Foreskin keratinocyte (primary cell): ENCODE measurements at places on chromosomes 5 and 9. TPM values are rescaled to one million over a fixed set of nuclear protein-coding genes. Genes with fewer than 3 reads are reported as not detected.

Gene FOXD1
- 35.0 and 37.7 TPM in 2 replicates for polyA plus RNA-seq

Gene ZBED3
- 0.48 and 0.65 TPM in 2 replicates for polyA plus RNA-seq

- peak; percentile 57 for DNase-seq
Measured at GRCh38 chr5:129046151-129046550, 48.4 kb upstream of the ISOC1 start.

Gene ADGRV1
- polyA plus RNA-seq = 0.02 TPM in 1 of 2 replicates, not detected in the other

Gene RNF183
- polyA plus RNA-seq = not detected in 2 replicates

Gene KCNV2
- polyA plus RNA-seq = not detected in 2 replicates

DNA sequence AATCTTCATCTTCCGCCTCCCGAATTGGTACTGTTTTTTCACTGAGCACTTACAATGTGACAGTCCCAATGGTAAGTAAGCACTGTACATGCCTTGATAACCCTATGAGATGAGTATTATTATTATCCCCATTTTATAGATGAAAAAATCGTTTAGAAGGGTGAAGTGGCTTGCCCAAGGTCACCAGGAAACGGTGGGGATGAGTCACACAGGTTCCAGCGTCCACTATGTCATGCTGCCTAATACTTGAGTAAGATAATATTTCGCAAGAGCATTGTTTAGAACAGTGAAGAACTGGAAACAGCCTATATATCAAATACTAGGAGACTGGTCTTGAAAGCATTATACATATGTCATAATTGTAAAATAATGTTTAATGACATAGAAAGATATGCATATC lies 12.9 kb downstream of the HAND1 start:
- peak; percentile 65 for DNase-seq

GRCh38 chr9:77764894-77765780 lies 117.0 kb upstream of the GNA14 start:
- peak; percentile 22 for DNase-seq

Gene ECSCR
- not detected in 2 replicates for polyA plus RNA-seq

DNA sequence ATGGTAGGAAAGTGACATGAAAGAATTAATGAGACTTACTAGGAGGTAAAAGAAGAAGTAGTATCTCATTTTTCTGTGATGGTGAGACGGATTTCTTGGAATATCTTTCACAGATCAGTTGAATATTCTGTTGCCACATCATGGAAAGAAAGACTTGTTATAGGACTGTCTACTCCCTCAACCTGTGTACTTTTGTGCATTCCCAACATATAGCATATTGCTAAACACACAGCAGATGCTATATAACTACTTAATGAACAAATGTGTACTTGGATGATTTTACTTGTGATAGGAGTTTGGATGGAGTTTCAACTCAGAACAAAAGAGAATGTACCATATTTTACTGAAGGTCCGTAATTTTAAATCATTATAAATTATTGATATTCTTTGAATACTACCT lies 128.5 kb downstream of the LURAP1L start:
- no peak for DNase-seq

DNA sequence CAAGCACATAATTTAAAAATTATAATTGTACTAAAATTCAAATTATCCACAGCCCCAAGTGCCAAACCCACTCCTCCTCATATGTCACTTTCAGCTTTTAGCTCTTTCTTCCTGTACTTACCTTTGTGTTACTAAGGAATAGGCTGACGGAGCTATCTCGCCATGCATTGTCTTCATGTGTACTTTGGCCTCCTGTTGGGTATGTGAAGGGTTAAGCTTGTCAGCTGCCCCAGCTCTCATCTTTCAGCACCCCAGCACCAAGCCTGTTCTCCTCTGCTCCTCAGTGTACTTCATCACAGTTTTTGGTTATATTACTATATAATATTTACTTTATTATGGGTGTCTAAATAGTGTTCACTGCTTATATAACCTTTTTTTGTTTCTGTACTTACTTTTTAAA lies 46.2 kb downstream of the OSTF1 start:
- DNase-seq = no peak

Gene PCDHA13
- 0.14 and 0.24 TPM in 2 replicates for polyA plus RNA-seq

DNA sequence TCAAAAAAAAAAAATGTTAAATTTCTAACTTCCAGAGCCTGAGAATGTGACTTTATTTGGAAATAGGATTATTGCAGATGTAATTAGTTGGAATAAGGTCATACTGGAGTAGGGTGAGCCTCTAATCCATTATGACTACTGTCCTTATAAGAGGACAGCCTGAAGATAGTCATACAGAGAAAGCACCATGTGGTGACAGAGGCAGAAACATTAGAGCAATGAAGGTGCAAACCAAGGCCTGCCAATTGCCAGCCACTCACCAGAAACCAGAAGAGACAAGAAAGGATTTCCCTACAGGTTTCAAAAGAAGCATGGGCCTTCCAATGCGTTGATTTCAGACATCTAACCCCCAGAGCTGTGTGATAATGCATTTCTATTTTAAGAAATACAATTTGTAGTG lies 659.2 kb upstream of the CHD1 start:
- no peak for DNase-seq

Gene FGFR4
- polyA plus RNA-seq = 4.6 and 6.4 TPM in 2 replicates

Gene CCDC192
- polyA plus RNA-seq = not detected in 2 replicates

- DNase-seq = no peak
Measured at GRCh38 chr5:162672061-162672460, 604.5 kb downstream of the GABRG2 start.

Gene CCL27
- polyA plus RNA-seq = 1.2 and 2.5 TPM in 2 replicates

- DNase-seq = no peak
Measured at GRCh38 chr5:145806923-145807322, 28.2 kb downstream of the PRELID2 start.

DNA sequence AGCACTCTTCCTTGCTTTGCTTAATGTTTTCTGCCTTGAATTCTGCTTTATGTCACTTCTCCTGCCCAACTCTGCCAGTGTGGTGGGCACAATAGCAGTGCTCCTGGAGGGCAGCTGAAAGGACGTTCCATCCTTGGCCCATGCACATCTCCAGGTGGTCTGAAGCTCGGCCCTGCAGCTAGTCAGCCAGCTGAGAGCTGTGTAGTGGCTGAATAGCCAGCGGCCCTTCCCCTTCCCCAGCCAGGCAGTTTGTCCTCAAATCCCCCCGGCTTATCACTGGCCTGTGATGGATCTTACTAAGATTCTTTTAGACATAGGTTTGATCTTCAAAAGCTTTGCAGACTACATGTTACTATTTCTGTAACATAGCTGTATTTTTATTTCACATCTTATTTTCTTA lies 42.7 kb upstream of the ANGPTL2 start:
- DNase-seq = no peak

- DNase-seq = no peak
Measured at GRCh38 chr5:141003031-141003430, 36.8 kb downstream of the PCDHAC2 start.

- no peak for DNase-seq
Measured at GRCh38 chr9:94478755-94479730, 75.8 kb upstream of the PCAT7 start.

Gene SH3RF2
- 22.9 and 23.9 TPM in 2 replicates for polyA plus RNA-seq

DNA sequence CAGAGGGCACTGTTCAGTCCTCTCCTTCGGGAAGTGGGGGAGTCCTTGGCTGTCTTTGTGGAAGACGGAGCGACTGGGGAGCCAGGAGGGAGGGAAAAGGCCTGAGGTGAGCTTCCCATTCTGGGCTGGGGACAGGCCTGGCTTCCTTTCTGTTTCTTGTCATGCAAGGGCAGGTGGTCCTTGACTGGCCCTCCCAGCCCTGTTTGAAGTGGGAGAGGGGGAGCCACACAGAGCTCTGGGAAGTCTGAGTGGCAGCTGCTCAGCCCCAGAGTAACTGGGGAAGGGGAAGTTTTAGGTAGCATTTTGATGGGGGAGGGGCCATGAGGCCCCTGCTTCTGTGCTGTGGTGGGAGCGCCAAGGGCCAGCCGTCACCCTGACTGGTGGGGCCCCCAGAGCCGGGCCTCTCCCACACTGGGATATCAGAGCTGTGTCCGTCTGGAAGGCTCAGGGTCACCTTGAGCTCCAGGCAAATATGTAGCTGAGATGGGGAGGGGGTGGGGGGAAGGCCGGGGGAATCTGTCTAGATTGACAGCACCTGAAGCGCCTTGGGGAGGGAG lies 6.5 kb downstream of the UNC5A start:
- no peak for DNase-seq

Gene SLC25A2
- not detected in 2 replicates for polyA plus RNA-seq

Gene GPR21
- not detected in 2 replicates for polyA plus RNA-seq

GRCh38 chr5:33921002-33921401 lies 15.2 kb upstream of the RXFP3 start:
- DNase-seq = no peak

GRCh38 chr9:126813072-126813471 lies 8.2 kb downstream of the ZBTB43 start:
- no peak for DNase-seq

DNA sequence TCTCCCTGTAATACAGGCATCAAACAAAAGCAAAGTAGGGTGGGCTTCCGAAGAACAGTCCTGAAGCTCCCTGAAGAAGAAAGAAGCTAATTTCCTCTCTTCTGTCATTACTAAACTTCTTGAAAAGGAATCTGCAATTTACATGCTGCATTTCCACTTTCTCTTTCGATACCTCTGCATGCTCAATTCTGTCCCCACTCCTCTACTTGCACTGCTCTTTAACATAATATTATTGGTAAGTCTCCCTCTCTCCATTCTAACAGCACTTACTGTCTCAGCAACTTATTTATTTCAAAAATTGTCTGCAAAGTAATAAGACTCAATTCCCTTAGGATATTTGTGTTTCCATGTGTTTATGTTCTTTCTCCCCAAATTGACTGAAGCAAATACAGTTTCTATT lies 3.9 kb upstream of the PLPP1 start:
- DNase-seq = no peak

- peak; percentile 88 for DNase-seq
Measured at GRCh38 chr9:7185612-7186011, 427.8 kb downstream of the KDM4C start.

Gene LRRC19
- polyA plus RNA-seq = not detected in 2 replicates

- DNase-seq = no peak
Measured at GRCh38 chr9:93240891-93241334, 57.0 kb downstream of the WNK2 start.

Gene SPINK6
- 1.8 and 2.5 TPM in 2 replicates for polyA plus RNA-seq

DNA sequence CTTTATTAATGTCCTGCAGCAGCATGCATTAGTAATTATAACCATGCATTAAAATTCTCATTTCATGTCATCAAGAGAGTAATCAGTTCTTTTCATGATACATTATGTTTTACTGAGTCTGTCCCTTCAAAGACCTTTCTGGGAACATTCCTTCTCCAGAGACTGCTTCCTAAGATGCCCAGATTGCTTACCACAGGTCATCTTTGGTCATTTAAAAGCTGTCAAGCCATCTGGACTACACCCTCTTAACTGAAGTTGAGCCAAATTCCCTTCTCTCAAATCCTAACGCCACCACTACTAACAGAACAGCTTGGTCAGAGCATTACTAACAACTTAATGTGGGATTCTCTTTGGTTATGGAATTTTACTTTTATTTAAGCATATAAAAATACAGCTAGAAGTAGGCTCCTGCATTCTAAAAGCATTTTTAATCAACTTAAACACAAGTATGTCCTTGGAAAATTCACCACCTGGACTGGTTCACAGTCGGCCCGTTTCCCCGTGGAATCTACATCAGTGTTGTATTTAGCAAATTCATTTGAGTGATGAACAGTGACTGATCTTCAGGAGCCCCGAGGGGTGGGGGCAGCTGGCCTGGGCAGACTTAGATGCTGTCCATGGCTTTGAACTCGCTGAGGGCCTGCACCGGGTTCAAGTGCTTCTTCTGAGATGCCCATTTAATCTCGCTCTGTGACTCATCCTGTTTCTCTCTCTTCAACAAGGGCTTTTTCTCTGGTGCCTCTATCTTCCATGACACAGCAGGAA lies 92.8 kb upstream of the CCDC112 start:
- DNase-seq = no peak

DNA sequence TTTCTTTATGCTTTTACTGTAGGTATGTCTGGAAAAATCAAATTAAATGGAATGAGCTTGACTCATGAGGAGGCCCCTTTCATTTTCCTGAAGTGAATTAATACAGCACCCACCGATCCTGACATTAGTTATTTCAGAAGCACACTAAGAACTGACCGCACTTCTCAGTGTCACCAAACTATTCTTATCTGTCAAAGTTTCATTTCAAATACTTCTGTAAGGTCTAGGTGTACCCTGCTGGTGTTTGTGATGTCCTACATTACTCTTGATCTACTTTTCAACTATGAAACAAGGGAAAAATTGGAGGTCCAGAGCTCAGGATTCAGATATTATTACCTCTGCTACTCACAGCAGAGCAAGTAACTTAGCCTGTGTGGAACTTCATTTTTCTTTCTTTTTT lies 1.8 kb upstream of the TEK start:
- DNase-seq = no peak

- DNase-seq = no peak
Measured at GRCh38 chr9:14203356-14204056, 110.4 kb downstream of the NFIB start.

DNA sequence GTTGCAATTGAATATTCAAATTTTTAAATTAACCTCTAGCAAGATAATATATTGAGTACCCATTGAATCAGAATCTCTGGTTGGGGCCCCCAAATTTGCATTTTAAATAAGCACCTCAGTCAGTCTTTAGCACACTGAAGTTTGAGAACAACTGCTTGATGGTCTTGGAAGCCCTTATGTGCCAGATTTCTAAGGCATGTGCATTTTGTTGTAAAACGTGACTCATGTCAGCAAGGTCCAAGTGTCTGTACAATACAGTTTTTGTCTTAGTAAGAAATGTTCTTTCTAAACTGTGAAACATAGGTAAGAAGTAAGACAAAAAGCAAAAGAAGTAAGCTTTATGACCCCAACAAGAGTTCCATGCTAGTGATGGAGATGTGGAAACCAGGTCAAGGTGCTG lies 59.1 kb upstream of the PHF2 start:
- no peak for DNase-seq

- no peak for DNase-seq
Measured at GRCh38 chr5:56402266-56403220, 169.4 kb upstream of the ANKRD55 start.

GRCh38 chr5:36605241-36605640 lies 1.2 kb upstream of the SLC1A3 start:
- no peak for DNase-seq

- peak; percentile 40 for DNase-seq
Measured at GRCh38 chr5:39714036-39714698, 289.4 kb upstream of the DAB2 start.

DNA sequence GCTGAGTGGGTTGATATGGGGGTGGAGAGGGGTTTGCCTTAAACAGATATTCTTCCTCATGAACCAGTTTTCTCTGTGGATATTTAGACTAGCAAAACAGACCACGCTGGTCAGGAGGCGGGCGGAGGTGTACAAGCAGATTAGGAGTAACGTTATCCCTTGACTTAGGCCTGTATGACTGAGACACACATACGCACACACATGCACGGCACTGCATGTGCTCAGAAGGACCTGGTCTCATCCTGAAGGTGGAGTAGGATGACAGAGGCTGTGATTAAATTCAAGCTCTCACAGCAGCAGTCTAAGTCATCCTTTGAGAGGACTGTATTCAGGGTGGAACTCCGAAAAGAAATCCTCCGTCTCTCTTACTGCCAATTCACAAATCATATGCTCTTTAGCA lies 209.7 kb downstream of the DIRAS2 start:
- DNase-seq = no peak

Gene PCDHGB6
- polyA plus RNA-seq = 0.04 and 0.11 TPM in 2 replicates

DNA sequence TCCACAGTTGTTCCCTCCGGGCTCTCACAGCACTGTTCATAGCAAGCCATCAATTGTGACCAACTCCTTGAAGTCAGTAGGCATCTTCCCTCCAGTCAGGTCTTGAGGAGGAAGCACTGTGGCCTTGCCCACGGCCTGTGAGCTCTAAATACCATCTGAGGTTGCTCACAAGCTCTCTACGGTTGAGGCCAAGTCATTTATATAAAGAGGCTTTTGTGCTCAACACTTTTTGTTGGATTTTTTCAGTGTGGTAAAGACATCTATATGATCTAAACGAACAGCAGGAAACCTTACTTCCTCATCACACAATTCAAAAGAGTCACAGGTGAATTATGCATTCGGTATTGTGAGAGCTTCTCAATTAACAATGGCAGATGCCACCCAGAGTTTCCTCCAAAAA lies 97.3 kb downstream of the ZNF462 start:
- no peak for DNase-seq
